ENCODE measurements at places on chromosomes 7 and 10.

DNA sequence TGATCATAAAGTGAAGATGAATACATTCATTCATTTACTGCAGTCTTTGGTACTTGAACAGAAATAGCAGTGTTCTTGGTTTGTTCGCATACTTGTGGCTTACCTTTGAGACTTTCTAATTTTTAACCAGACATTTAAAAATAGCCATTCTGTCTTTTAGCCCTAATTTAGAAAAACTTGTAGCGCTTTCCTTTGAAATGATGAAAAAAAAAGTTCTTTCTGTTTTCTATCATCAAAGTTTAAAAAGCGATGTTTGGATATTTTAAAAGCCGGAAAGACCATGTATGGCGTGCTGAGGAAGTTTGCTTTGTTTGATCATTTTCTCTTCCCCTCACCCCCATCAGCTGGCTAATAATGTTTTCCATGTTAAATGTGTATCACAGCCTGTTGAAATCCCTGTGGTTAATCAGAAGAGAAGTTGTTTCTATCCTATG, 116.3 kb downstream of the CUX1 start:
- no peak for DNase-seq

- peak; percentile 82 for DNase-seq
These were observed 99.1 kb upstream of the CACNA2D1 start for GRCh38 chr7:82542665-82543064.

- DNase-seq, result no peak
These were observed 157.2 kb downstream of the PTPRN2 start for GRCh38 chr7:158430308-158431034.

DNA sequence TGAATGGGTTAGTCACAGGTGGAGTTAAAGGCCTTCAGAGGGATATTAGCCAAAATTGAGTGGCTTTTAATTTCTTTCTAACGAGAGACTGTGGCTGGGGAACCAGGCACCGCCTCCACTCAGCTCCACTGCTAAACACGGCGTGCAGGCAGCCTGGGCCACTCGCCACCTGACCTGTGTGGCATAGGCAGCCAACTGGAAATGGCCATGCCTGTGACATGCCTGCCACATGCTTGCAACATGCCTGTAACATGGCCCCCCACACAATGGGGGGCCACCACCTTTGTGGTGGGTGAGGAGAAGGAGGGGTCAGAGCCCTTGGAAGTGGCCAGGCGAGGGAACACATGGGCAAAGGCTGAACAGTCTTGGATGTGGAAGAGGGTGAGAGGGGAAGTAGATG, 60.1 kb upstream of the PAX2 start:
- DNase-seq, result no peak

DNA sequence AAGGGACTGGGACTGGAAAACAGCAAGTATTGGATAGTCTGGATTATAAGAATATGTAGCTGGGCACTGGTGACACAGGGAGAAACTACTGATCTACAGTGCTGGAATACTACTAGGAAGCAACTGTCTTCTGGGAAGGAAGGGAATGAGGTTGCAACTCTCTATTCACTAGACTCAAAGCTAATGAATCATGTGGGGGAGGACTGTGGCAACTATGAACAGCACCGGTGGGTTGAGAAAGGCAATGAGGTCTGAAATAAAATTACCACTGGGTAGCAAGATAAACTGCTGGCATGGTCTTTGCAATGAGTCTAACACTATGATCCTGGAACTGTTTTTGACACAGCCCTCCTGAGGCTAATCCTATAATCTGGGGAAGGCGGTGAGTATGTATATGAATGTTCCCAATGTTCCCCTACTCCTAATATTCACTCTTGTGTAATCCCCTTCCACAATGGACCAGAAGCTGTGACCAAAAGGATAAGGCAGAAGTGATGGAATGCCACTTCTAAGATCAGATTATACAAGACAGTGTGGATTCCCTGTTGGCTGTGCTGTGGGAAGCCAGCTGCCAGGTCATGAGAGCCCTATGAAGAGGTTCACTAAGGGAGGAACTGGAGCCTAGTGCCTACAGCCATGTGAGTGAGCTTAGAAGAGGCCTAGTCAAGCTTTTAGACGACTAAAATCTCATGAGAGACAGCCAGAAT, 101.3 kb upstream of the DNAJB12 start:
- no peak for DNase-seq

- DNase-seq, result no peak
These were observed 26.6 kb upstream of the PURB start for GRCh38 chr7:44911911-44912310.

- DNase-seq, result peak; percentile 21
These were observed 23.8 kb downstream of the SEMA3C start for GRCh38 chr7:80895056-80895455.

DNA sequence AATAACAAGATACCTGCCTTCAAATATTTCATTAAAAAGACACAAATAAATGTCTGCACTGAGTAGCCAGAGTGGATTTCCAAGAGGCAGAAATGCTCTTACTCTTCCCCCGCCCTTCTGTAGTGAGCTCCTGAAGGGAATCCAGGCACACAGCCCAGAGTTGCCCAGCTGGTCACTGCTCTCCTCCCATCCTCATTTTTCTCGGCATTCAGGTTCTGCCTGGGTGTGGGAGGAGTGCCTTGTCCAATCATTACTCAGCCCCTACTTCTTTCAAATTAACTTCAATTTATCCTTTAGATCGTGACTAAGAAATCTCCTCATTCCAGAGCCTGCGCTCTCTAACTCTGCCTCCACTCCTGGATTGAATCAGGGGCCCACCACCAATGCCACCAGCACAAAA, 12.2 kb downstream of the CCDC6 start:
- peak; percentile 69 for DNase-seq

DNA sequence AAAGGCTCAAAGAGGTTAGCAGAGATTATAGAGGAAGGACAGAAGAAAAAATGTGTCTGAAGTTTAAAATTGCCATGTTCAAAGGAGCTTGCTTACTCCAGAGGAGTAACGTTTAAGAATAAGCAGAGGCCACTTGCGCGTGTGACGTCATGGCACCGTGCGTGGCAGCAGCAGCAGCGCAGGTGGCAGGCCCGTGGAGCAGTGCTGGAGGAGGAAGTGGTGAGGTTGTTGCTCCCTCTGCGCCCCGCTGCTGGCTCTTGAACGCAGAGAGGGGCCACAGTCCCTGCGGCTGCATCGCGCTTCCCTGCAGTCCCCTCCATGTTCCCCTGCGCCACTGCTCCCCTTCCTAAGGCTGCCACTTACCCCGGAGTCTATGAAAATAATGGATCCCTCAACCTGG, 37.5 kb downstream of the GDI2 start:
- DNase-seq, result no peak

DNA sequence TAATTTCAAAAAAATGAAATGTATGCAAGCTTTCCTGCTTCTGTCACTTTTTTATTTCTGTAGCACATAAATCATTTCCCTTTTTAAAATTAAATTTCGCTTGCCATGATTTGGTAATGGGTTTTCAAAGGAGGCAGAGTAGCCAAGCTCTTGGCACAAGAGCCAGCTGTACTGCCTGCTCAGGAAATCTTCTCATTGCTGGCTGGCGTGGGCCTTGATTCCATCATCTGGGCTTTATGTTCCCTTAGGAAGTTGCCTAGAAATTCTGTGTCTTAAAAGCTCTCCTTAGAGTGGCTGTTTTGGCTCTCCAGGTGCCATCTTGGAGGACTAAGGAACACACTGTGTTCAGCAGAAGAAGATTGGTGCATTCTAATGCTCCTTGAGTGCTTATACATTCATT, 107.4 kb downstream of the ARID5B start:
- no peak for DNase-seq

Data from fibroblast of skin of abdomen (primary cell).